GM03348 (cell line): ENCODE measurements at places on chromosomes 16 and 17.

- DNase-seq, result peak; percentile 83
Measured at GRCh38 chr16:67833030-67833414, 9.1 kb upstream of the THAP11 start.

- DNase-seq, result peak; percentile 68
Measured at GRCh38 chr16:66274335-66275110, 92.0 kb upstream of the CDH5 start.

DNA sequence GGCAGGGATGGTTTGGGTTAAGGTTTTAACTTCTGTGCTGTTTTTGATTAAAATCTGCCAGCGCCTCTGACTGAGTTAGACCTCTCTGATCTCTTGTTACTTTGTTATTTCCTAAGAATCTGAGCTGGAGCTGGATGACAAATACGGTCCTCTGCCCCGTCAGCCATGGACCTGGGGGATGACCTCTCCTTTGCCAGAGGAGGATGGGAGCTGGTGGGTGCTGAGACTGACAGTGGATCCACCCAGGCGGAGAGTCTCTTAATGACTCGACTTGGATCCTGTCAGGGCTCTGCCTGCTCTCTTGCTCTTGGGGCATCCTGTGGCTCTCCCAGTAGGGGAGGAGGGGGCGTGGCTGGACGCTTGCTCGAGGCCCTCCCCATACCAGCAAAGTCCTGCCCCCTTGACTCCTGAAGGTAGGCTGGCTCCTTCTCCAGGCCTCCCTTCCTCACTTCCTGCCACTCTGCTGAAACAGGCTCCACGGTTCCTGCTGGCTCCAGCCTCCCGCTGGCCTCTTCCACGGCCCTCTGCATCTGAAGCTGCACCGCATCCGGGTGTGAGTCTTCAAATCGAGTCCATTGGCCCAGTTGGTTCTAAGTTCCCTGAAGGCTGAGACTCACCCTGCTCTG, 24.8 kb upstream of the MAP3K14 start:
- DNase-seq, result peak; percentile 88

DNA sequence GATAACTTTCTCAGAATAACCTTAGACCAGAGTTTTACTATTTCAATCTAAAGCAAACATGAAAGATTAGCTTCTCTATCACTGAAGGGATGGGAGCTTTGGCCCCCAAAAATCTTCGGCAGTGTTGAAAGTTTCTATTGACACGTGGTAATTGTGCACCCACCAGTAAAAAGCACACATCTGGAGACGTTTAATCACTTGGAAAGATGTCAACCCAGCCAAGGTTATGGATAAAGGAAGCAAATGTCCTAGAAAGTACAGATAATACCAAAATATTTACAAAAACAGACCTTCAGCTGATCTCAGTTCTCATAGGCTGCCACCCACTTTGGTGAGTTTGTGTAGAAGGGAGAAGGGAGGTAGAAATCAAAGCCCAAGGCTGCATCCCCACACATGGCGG, 5.3 kb downstream of the MYCBPAP start:
- DNase-seq, result no peak

GRCh38 chr16:74455619-74456289, 34.5 kb upstream of the CLEC18B start:
- DNase-seq, result no peak

DNA sequence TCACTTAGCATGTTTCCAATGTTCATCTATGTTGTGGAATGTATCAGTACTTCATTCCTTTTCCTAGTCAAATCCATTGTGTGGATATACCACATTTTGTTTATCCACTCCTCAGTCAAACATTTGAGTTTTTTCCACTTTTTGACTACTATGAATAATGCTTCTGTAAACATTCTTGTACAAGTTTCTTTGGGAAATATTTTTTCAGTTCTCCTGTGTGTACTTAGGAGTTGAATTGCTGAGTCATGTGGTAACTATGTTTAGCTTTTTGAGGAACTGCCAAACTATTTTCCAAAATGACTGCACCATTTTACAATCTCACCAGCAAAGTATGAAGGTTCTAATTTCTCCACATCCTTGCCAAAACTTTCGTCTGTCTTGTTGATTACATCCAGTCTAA, 223.7 kb upstream of the AXIN2 start:
- peak; percentile 36 for DNase-seq

GRCh38 chr16:79800016-79800608, 199.6 kb upstream of the MAF start:
- DNase-seq, result no peak

DNA sequence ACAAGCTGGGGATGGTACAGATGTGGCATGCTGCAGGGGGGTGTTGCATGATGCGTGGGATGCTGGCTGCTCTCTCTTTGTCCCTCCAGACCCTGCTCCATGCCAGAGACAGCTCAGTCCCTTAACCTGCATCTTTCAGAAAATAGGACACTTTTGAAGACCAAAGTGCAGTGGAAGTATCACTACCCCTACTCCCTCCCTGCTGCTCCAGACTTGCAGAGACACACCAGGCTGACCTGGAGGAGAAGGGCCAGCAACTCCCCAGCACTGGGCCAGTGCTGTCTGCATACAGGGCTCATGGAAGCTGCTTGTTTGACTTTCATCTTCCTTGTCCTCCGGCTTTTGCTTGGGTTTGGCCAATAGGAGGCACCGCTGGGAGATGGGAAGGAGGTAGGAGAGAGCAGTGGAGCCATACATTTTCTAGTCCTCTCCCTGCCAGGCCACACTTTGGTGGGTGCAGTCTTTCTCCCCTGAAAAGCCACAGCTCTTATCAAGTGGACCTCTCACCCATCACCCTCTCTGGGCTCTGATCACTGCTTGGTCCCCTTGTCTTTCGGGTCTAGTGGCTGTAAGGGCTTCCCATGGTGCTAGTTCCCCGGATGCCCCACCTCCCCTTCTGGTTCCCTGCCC, 46.1 kb upstream of the NKD1 start:
- no peak for DNase-seq

DNA sequence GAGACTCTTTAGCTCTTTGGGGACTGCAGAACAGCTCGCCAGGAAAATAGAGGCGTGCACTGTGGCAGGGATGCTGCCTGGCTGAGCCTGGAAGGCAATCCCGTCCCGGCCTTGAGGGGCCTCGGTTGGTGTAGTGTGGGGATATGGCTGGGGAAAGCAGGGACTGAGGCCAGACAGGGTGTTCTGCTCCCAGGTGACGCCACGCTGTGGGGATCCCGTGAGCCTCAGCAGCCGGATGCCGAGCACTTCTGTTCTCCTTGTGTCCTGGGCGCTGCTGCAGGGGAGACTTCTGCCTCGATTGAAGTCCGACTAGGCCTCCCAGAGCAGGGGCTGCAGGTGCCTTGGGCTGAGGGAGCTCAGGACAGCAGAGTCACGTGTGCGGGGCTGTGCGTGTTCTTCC, 72.6 kb downstream of the BANP start:
- DNase-seq, result no peak

GRCh38 chr17:77297693-77298666, 157.2 kb downstream of the SEC14L1 start:
- no peak for DNase-seq

GRCh38 chr17:34226011-34226743, 28.9 kb upstream of the CCL2 start:
- DNase-seq, result no peak

- no peak for DNase-seq
Measured at GRCh38 chr16:15961571-15962090, 12.2 kb downstream of the ABCC1 start.

GRCh38 chr17:76884995-76885893, 17.0 kb downstream of the MGAT5B start:
- no peak for DNase-seq

DNA sequence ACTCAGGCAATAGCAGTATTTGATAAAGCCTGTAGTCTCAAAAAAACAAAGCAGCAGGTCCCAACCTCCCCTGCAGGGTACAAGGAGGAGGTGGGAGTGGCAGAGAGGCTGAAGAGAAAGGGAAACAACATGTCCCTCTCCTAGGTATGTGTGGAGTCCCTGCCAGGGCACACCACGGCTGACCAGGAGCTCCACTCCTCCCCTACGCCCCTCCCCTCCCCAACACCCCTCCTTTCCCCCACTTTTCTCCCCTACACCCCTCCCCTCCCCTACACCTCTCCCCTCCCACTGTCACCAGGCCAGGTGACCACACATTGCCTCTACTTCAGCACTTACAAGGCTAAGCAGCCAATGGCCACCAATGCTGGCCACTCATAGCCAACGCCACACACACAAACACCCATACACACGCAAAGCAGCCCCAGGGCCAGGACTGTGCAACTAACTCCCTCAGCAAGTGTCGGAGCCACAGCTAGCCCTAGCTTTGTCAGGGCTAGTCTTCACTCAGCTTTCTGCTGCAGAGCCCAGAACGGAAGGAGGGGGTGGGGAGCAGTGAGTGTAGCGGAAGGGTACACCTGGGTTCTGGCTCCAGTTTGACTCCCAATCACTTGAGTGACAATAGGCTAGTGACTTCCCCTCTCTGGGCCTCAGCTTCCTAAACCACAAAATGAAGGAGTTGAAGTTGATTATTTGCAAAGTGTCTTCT, 8.2 kb downstream of the CAVIN1 start:
- no peak for DNase-seq

GRCh38 chr17:76727745-76728456, 1.3 kb downstream of the METTL23 start:
- DNase-seq, result no peak

DNA sequence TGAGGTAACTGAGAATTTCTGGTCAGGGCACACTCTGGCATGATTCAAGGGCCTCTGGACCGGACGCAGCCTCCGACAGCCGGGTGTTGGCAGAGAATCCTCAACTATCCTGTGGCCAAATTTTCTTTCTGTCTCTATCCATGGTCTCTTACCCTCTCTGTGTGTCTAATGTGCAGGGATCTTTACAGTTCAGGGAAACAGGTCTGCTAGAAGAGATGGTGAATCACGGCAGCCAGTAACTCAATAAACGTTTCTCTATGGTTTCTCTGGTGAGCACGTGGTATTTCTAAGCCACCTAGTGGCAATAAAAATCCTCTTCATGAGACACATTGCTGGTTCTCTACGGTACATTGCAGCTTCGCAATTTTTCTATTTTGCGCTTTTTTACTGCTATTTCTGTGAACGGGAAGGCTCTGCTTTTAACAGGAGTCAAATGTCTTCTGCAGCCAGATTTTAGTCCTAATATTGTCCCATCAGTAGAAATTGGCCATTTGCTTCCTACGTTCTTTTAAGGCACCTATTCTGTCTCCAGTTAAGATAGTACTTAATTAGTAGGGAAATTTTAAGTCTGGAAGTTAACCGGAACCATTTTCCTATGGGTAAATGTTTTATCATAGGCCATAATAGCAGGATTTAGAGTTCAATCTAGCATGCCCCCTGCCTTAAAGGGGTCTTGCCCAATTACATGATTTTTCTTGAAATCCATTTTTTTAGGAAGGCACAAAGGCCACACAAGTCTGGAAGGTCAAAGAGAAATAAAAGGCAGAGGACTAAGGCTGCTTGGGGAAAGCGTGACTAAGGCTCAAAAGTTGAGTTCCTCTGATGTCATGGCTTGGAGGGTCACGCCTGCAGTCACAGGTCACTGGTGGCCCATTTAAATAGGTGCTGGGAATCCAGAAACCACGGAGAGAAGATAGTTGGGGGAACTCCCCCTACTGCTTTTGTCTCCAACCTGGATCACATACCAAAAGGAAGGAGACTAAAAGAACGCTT, 31.5 kb downstream of the QPRT start:
- peak; percentile 64 for DNase-seq

DNA sequence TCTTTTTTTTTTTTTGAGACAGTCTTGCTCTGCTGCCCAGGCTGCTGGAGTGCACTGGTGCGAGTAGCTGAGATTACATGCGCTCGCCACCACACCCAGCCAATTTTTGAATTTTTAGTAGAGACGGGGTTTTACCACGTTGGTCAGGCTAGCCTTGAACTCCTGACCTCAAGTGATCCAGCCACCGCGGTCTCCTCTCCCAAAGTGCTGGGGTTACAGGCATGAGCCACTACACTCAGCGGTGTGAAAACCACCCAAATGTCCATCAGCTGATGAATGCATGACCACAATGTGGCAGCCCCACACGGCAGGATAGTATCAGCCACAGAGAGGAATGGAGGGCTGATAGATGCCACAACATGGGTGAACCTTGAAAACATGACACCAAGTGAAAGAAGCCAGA, 2.1 kb downstream of the P2RX5 start:
- no peak for DNase-seq

DNA sequence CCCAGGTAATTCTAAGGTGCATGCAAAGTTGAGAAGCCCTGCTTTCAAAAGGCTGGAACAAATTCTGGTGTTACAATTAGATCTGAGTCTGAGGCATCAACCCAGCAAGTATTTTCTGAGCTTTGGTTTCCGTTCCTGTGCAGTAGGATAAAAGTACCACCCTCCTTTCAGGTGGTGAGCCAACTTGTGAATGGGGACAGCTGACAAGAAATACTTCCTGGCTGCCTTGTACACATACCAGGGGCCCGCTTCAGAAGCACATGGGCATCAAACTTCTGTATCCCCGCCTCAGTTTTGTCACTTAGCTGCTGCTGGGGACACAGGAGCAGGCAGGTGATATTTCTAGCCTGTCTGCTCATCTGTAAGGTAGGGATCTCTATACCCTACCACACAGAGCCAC, 252.2 kb downstream of the CPPED1 start:
- no peak for DNase-seq

- no peak for DNase-seq
Measured at GRCh38 chr16:70377782-70378181, 31.1 kb downstream of the DDX19A start.

- DNase-seq, result no peak
Measured at GRCh38 chr17:74607221-74607620, 15.1 kb upstream of the CD300LD start.

- no peak for DNase-seq
Measured at GRCh38 chr17:66571745-66572144, 263.2 kb upstream of the CACNG5 start.

DNA sequence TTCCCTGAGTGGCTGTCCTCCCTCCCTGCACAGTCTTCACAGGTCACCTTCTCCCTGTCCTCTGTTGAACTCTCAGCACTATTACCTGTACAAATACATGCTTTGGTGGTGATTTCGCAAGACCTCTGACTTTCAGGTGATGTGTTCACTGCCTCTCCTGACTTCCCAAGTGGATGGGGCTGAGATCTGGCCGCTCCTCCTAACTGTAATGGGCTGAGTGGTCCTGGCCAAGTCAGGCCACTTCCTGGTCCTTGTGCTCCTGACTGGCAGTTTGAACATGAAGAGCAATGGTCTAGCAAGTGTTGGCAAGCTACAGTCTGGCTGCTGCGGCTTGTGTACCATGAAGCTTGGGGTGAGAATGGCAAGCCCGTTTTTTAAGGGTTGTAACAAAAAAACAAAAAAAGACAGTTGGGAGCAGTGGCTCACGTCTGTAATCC, 11.7 kb upstream of the TMED6 start:
- no peak for DNase-seq

DNA sequence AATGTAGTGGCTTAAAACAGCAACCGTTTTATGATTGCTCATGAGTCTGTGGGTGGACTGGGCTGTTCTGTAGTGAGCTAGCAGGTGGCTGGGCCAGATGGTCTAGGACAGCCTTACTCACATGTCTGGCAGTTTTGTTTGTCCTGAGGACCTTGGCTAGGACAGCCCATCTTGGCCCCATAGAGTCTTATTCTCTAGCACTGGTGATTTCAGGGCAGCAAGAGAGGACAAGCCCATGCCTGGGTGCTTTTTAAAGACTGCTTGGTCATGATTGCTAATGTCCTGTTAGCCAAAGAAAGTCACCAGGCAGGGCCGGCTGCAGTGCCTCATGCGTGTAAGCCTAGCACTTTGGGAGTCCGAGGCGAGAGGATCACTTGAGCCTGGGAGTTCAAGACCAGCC, 139.8 kb downstream of the KATNIP start:
- no peak for DNase-seq

GRCh38 chr16:79981814-79982213, 381.3 kb upstream of the MAF start:
- no peak for DNase-seq

GRCh38 chr17:77426676-77427386, 286.1 kb downstream of the SEC14L1 start:
- no peak for DNase-seq
